ENCODE measurements at places on chromosomes 12 and 14.

- DNase-seq = no peak
These were observed 673.0 kb upstream of the LMO3 start for GRCh38 chr12:17278946-17279345.

- no peak for DNase-seq
These were observed 3.7 kb downstream of the KERA start for GRCh38 chr12:91053951-91054715.

GRCh38 chr12:105445249-105445648 is 114.8 kb downstream of the C12orf75 start:
- DNase-seq = no peak

DNA sequence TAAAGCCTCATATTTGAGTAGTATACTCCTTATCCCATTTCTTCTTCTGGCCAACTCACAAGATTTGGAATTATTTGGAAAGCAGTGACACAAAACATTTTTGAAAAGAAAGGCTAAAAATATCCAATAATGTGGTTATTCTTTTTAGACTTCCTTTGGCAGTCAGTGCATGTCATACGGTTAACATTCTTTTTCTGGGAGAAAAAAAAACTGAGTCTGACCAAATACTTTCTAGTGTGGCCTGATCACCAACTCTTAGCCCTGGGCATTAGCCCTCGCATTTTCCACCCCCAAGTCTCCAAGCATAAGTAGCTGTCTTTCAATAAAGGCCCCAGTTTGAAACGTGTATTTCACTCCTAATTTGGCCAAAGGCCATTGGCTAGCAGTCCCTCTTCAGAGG is 5.9 kb downstream of the RASSF3 start:
- no peak for DNase-seq

DNA sequence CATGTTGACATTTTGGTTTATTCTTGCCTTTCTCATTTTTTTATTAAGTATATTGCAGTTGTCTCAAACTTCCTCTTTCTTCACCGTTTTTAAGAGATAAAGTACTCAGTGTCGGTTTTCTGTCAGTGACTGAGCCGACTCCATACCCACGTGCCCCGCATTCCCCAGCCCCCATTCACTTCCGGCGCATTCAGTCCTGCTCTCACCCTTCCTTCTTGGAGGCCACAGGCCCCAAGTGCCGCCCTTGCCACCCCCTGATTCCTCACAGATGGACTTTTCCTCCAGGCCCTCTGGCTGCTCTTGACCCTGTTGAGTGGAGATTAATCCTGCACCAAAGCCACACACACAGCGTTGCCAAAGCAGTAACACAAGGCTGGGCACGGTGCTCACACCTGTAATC is 19.1 kb upstream of the DNAH10 start:
- DNase-seq = no peak

- no peak for DNase-seq
These were observed 10.0 kb downstream of the NYNRIN start for GRCh38 chr14:24408764-24409163.

DNA sequence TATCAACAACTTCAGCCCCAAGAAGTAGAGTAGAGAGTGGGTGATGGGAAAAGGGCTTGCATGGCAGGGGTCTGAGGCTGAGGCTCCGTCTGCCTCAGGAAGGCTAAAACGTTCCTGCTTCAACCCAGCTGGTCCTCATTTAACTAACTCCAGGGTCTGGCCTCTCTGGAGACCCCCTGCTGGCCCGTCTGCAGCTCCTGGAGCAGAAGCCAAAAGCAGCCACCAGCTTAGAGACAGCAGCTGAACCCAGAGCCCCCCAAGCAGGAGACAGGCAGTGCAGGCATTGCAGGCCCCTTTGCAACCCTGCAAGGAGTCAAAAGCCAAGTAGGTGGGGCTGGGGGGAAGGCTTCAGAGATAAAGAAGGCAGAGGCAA is 25.1 kb upstream of the LTBP2 start:
- no peak for DNase-seq

DNA sequence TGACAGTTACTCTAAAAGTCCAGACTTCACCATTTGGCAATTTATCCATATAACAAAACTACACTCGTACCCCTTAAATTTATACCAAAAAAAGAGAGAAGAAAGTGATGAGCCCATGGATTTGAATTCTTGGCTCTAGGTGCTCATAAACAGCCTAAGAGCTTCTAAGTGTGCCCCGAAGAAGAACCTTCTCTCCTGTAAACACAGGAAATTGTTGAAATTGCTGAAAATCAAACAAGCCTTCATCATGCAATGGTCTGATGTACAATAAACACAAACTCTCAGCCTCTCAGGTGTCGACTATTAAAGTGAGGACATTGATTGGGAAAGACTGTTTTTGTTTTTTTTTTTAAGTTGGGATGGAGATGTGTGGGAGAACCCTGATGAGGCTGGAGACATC is 21.8 kb downstream of the PDE6H start:
- DNase-seq = no peak

GRCh38 chr12:26014085-26014484 is 55.6 kb downstream of the RASSF8 start:
- DNase-seq = no peak

DNA sequence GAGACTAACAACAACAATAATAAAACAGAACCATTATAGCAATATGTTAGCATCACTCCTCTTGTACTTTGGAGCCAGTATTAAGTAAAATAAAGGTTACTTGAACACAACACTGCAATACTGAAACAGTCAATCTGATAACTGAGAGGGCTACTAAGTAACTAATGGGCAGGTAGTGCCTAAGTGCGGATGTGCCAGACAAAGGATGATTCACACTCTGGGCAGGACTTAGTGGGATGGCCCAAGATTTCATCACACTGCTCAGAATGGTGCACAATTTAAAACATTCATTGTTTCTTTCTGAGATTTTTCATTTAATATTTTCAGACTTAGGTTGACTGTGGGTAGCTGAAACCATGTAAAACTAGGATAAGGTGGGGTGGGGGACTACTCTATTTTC is 131.9 kb upstream of the CAND1 start:
- no peak for DNase-seq

DNA sequence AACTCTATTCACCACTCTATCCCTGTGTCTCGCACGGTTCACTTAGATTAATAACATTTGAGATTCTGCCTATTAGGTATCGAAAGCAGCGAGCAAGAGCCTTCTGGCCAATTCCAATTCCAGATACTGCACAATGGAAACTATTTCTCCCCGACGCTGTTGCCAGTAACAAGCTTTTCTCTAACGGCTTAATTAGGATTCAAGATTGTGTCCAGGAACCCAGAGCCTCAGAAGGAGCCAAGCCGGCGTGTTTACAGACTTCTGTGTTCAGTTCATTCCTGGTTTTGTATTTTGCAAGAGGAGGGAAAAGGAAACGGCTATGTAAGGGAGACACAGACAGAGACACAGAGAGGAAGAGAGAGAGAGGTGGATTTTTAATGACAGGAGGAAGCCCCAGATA is 185.6 kb downstream of the DICER1 start:
- DNase-seq = no peak

- DNase-seq = no peak
These were observed 326.4 kb downstream of the RPL10L start for GRCh38 chr14:46325157-46325556.

GRCh38 chr14:26293909-26294308 is 303.9 kb downstream of the NOVA1 start:
- DNase-seq = no peak

- no peak for DNase-seq
These were observed 191.5 kb upstream of the PRKD1 start for GRCh38 chr14:30118992-30119640.

GRCh38 chr14:52329678-52330369 is 15.7 kb downstream of the PTGER2 start:
- no peak for DNase-seq

DNA sequence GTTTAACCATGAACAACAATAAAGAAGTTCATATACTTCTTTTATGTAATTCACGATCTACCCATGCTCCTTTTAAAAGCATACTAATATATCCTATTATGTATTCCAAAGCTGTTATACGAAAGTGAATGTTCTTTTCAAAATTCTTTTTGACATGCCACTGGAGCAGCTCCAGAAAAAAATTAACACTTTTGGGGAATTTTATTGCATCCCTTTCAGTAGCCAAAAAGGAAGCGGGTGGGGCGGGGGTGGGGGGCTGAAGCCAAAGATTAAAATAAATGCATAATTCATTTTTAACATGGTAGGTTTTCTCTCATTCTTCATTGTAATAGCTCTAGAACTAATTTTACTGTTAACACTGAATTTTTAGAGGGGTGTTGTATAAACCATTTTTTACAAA is 123.0 kb downstream of the ANKS1B start:
- no peak for DNase-seq

- DNase-seq = no peak
These were observed 179.2 kb downstream of the AKAP6 start for GRCh38 chr14:32508281-32508680.

- DNase-seq = no peak
These were observed 32.8 kb downstream of the MIA2 start for GRCh38 chr14:39266525-39266870.

- no peak for DNase-seq
These were observed 9.0 kb downstream of the CLSTN3 start for GRCh38 chr12:7139200-7139599.

GRCh38 chr12:63897931-63898330 is 53.4 kb downstream of the SRGAP1 start:
- DNase-seq = no peak

GRCh38 chr12:54829511-54829910 is 24.8 kb upstream of the MUCL1 start:
- no peak for DNase-seq

- no peak for DNase-seq
These were observed 571.4 kb upstream of the ATP2B1 start for GRCh38 chr12:90280033-90280432.

DNA sequence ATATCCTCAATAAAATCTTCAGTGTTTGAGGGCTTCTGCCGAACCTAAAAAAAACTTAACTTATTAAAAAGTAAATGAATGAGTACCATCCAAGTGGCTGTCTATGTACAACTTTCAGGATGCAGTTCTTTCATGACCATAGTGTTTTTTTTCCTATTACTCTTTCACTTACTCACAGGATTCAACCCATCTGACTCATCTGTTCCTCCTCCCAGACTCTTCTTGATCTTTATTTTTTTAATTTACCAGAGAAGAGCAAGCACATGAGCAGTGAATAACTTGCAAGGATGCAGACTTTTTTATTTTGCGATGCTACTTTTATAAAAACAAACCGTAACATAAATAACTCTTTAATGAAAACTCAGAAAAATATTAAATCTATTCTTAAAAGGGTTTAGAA is 24.5 kb downstream of the RECQL start:
- DNase-seq = no peak

- DNase-seq = no peak
These were observed 1197.9 kb upstream of the SEL1L start for GRCh38 chr14:82731526-82731925.

DNA sequence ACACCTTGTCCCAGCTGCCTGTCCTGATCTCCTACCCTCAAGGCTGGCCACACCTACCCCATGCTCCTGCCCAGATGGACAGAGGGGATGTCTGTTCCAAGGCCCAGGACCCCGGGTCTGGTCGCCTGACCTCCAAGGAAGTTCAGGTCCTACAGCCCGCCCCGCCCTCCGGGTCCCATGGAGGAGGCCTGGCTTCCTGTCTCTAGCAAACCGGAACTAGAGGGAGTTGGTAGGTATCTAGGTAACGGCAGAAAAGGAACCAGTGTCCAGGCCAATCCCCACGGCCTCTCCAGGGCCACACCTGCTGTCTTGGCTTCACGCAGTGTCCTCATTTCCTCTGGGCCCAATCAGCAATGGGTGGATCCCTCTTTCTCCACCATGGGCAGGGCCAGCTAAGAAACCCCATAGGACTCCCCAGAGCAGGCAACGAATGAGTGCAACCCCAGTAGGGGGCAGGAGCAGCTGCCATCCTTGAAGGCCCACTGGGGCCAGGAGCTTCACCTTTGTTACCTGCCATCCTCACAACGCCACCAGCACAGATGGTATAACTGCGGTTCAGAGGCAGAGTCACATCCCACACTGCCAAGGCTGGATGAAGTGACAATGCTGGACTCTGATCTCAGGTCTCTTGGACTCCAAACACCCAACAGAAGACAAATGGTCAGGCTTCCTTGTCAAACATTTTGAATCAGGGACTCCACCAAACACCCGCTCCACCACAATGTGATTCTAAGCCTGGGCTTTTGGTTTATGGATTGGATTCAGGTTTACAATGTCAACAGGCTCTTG is 25.1 kb upstream of the RPLP0 start:
- no peak for DNase-seq

GRCh38 chr14:75525969-75526368 is 3.7 kb downstream of the BATF start:
- DNase-seq = no peak

DNA sequence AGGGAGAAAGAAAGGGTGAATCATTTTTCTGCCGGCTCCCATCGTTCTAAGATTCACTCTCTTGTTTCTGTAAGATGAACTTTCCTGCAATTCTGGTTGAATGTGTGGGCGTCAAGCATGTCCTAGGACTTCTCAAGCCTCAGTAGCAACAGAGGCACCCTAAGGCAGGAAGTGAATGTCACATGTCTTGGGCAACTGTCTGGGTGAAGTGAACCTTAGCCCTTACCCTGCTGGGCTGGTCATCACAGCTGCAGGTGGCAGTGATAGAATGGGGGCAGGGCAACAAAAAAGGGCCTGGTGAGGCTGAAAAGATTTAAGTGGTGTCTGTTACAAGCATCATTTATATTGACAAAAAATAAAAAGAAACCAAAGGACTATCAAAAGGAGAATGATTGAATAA is 45.9 kb upstream of the CAND1 start:
- no peak for DNase-seq

- DNase-seq = no peak
These were observed 924.1 kb upstream of the TMEM132C start for GRCh38 chr12:127342861-127343260.

GRCh38 chr12:113900716-113901115 is 65.4 kb downstream of the RBM19 start:
- DNase-seq = no peak

DNA sequence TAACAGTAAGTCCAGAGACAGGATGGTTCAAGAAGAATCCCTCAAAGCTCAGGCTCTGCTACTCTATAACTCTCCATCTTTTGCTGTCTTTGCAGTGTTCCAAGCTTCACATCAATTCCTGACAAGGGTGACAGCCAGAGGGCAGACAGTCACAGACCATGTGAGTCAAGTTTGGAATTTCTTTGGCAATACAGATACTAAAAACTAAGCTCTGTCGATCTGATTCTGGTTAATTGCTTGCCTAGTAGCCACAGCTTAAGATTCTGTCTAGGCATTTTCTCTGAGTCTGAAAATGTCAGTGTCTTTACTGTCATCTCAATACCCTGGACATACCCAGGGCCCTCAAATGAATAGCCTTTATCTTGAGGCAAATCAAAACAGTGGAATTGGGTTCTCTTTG is 153.7 kb downstream of the CEP128 start:
- DNase-seq = no peak

DNA sequence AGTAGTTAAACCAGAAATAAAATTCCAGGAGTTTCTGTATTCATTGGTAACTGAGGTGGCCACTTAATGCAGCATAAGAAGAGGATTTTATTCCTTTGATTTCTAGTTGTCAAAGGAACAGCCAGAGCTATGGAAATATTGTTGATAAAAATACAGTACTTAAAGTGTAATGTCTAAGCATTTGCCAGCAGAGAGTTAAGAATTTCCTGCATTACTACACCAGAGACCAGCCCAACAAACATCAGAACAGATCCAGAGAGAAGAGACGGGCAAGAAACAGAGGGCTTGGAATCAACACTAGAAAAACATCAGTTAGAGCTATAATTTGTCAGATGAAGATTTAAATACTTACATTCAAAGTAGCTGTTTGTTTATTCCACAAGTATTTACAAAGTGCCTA is 77.9 kb downstream of the ST8SIA1 start:
- no peak for DNase-seq

Data from stimulated activated CD8-positive, alpha-beta memory T cell treated with anti-CD3 and anti-CD28 coated beads, Interleukin-2, amount 100 ng/mL, for 1 hour (primary cell).